Stimulated activated CD4-positive, alpha-beta T cell treated with anti-CD3 and anti-CD28 coated beads, TNF-alpha, amount 100 ng/mL, for 24 hours (primary cell): ENCODE measurements at places on chromosomes 3 and 15.

DNA sequence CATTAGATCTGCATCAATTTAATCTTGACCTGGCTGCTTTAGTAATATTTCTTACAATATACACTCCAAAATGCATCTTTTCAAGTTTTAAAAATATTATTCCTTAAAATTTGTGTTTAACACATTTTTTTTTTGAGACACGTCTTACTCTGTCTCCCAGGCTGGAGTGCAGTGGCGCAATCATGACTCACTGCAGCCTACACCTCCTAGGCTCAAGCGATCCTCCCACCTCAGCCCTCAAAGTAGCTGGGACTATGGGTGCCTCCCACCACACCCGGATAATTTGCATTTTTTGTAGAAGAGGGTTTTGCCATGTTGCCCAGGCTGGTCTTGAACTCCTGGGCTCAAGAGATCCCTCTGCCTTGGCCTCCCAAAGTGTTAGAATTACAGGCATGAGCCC lies 73.6 kb downstream of the ETV5 start:
- no peak for DNase-seq

DNA sequence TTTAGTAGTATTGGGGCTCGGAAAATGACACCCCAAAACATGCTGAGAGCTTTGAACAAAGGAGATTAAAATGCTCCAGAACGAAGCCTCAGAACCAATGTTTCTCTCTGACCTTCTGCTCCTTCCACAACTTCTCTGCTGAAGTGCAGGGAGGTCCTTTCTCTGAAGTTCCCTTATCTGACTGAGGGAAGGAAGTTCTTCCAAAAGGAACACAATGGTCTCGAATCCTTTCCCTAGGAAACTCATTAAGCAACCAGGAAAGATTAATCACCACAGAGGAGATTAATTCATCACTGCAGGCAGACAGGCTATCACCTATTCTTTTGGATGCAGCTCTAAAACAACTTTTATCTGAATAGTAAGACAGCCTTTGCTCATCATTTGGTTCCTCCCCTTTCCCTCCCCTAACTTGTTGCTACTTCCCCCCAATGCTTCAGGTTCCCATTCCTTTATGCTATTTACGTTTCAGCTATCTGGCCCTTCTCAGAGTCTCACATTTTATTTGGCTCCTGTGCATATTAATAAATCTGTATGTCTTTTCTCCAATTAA lies 18.2 kb upstream of the WDR49 start:
- no peak for DNase-seq

DNA sequence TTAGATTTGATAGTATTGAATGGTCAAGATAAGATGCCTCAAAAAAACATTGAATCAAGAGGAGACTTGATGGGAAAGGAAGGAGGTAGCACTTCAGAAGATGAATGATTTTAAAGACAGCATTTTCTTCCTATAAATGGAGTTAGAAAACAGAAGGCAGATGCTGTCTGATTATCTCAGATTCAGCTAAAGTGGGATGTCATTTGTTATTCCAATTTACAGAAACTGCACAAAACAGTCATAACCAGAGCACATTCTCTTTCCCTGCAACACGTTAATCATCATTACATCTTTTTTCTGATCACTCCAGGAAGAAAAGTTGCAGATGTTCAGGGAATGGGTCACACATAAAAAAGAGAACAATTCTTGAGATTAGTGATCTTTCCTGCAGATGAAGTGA lies 1141.8 kb downstream of the SI start:
- no peak for DNase-seq

- DNase-seq: no peak
These were observed 2.7 kb downstream of the UPK1B start for GRCh38 chr3:119175872-119176756.

DNA sequence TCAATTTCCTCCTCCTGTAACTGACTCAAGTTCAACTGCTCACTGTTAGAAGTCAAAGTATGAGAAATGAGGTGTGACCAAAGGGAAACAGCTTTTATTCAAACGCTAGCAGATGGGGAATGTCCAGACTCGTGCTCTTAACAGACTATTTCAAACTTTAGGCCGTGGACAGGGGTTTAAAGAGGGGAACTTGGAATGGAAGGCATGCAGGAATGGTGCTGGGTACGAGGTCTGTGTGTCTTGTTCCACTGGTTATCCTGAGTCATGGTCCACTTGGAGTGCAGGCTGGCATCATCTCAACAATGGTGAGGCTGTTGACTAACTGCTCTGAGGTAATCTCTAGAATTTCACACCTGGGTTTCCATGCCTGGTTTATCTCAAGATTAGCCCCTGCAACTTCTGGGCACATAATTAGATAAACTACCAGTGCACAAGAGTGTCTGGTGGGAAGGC lies 22.9 kb upstream of the DNAAF4 start:
- no peak for DNase-seq

- no peak for DNase-seq
These were observed 13.9 kb upstream of the ZBBX start for GRCh38 chr3:167394003-167394402.

- DNase-seq: no peak
These were observed 45.2 kb downstream of the C2CD4B start for GRCh38 chr15:62119874-62120273.

- no peak for DNase-seq
These were observed 110.8 kb downstream of the TBC1D5 start for GRCh38 chr3:17631609-17632008.

DNA sequence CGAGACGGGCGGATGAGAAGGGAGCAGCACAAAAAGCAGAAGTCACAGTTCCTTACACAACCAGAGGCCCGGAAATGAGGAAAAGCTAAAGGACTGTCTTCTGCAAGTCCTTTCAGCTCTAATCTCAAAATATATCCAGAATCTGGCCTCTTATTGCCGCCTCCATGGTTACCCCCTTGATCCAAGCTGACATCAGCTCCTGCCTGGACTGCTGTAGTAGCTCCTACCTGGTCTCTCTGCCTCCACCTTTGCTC lies 324.0 kb upstream of the ROPN1 start:
- DNase-seq: no peak

DNA sequence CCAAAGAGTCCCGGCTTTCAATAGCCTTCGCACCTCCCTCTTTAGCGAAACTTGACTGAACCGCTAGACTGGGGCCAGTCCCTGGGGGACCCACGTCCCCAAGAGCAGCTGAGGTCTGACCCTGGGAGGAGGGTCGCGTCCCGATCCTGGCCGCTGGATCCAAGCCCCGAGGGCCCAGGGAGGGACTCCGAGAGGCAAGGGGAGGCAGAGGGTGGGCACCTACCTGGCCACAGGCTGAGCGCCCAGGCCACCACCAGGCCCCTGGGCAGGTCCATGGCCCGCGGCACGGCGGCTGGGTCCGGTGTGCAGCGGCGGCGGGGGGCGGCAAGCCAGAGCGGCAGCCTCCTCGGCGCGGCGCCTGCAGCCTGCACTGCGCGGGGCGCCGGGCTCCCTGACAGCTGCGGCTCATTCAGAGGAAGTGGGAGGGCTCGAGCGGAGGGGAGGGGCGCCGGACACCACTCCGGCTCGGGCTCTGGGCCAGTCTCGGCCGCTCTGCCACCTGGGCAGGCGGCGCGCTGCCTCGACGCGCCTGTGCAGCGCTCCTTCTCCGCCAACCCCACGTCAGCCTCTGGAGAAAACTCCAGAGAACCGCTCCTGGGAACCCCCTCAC lies at the start of gene ITGA11:
TSS of gene ITGA11 (minus strand) at position 372 of the 610 bp plus-strand sequence. CDS start at position 275, 97 bp downstream.
- no peak for DNase-seq

DNA sequence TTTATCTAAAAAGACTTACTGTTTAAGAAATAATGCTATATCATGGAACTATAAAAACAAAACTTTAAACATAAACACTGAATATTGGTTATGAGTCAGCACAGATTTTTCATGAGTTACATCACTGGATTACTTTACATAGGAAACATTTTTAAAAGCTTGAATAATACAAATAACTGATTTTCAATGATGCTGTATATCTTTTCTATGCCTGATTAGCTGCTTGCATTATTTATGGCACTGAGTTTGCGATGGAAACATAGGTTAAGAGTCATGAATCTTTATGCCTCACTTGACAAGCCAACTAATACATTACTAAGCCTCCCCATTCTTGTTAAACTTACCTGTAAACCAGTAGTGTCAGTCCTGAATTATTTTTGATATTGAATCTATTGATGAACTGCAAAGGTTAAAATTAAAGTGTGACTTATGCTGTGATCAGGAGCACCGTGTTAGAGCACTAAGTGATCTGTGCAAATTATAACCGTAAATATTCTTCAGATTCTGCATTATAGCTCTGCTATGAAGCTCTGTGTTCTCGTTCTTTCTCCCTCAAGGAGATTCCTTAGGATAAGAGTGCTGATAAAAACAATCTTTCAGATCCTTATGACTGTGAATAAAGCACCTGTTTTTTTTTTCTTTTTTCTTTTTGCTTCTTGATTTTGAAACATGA lies 437.3 kb upstream of the BCHE start:
- no peak for DNase-seq
